ENCODE measurements at places on chromosomes 2 and 18. TPM values are rescaled to one million over a fixed set of nuclear protein-coding genes. Genes with fewer than 3 reads are reported as not detected.

DNA sequence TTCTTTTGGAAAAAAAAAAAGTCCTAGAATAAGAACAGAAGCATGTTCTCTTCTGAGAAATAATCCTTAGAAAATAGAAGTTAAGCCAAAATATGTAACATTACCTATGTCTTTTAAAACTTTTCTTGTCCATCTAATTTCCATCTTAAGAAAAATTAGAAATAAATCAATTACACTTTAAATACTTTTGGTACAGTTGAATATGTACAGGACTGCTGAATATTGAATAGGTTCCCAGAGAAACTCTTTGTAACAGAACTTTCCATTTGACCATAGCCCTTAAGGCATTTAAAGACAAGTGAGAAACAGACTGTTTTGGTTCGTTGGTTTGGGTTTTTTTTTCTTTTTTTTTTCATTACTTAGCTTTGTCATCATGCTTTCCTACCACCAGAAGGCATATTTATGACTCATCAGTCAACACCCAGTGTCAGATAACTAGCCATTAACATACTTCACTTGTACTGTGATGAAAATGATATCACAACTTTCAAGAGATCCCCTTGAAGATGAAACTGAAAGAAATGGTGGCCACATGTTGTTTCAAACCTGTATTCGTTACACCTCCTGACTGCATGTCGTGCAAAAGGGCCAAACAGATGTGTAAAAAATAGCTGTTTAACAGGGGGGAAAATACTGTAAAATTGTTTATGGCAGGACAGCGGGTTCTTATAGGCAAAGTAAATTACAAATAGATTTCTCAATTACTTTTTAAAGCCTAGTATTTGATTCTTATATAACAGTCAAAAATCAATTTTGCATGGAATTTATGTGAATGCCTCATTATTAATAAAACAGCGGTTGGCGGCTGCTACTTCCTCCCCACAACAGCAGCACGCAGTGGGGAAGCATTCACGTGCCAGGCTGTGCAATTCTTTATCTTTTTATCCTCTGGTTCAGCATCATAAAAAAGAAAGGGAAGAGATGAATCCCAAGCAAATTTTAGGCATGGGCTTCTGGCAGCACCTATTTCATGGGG is 280.7 kb upstream of the HNRNPA3 start:
- peak; percentile 39 for DNase-seq

GRCh38 chr2:209840434-209840833 is 68.8 kb downstream of the UNC80 start:
- DNase-seq, result no peak

DNA sequence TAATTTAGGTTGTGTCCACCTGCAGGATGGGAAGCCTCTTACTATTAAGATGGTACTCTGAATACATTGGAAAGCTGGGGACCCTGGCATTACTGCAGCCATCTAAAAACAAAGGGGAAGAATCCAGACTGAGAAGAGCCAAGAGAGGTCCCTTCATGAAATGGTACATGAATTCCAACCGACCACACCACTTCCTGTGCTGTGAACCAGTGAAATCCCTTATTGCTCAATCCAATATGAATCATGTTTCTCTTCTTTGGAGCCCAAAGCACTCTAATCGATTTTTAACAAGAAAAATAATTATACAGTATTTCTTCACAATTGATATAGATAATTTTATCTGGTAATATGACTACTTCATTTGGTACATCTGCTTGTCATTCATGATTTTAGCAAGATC is 479.7 kb upstream of the RAB6C start:
- DNase-seq, result peak; percentile 14

- no peak for DNase-seq
Measured at GRCh38 chr2:100615471-100615870, 52.7 kb downstream of the PDCL3 start.

- no peak for DNase-seq
Measured at GRCh38 chr2:204888222-204888621, 342.9 kb downstream of the PARD3B start.

DNA sequence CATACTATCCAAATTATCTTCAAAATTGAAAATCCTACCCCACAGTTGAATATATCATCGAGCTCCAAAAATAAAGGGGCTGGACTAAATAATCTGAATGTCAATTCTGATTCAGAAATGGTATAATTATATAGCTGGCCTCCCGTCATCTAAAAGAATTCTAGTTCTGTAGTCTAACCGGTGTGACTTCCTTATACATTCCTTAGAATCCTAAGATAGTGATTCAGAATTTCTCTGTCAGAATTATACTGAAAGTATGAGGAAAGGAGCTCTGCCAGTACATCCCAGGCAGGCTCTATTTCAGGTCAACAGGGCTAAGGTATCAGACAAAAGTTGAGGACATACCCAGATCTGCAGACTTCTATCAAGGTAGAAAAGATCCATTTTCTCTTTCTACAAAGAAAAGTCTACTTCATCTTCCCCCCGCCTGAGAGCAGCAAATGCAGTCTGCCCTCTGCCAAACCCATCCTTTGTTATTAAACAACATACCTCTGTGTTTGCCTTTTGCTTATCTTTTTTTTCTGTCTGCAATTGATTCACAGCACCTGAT is 128.5 kb downstream of the METTL4 start:
- DNase-seq, result peak; percentile 35

- peak; percentile 84 for DNase-seq
Measured at GRCh38 chr18:62634979-62635630, 80.2 kb upstream of the PHLPP1 start.

The UNC50 gene
- total RNA-seq, result 33.0 TPM

The RAD51AP2 gene
- total RNA-seq, result 0.35 TPM

DNA sequence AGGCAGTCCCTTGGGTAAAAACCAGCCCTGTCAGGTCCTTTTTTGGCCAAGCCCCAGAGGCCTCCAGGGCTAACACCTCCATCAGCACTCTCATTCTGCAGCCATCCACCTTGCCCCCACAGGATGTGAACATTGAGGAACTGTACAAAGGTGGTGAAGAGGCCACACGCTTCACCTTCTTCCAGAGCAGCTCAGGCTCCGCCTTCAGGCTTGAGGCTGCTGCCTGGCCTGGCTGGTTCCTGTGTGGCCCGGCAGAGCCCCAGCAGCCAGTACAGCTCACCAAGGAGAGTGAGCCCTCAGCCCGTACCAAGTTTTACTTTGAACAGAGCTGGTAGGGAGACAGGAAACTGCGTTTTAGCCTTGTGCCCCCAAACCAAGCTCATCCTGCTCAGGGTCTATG is 7.3 kb downstream of the IL1F10 start:
- no peak for DNase-seq

DNA sequence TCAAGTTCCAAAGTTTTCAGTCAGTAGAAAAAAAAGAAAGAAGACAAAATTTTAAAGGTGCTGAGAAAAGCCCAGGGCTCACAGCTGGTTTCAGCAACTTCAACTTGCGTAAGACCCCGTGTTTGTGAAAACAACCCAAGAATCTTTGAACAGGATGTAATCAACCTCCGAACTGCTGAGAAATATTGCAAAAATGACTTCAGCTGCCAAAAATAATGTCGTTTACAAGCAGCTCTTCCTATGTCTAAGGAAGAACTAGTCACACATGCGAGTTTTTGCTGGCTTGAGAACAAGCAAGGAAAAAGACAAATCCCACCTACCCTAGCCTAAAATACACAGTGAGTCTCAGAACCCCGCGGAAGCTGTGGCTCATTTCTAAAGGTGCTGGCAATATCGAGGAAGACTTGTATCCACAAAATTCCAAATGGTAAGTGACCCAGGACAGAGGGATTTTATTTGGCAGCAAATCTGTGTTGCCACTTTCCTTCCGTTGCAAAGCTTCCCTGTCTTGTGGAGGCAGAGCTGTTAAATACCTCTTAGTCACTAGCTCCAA is 59.8 kb upstream of the SLC8A1 start:
- peak; percentile 2 for DNase-seq

The LIMS3 gene
- 0.83 TPM for total RNA-seq

GRCh38 chr2:67839668-67840067 is 223.1 kb downstream of the C1D start:
- no peak for DNase-seq

DNA sequence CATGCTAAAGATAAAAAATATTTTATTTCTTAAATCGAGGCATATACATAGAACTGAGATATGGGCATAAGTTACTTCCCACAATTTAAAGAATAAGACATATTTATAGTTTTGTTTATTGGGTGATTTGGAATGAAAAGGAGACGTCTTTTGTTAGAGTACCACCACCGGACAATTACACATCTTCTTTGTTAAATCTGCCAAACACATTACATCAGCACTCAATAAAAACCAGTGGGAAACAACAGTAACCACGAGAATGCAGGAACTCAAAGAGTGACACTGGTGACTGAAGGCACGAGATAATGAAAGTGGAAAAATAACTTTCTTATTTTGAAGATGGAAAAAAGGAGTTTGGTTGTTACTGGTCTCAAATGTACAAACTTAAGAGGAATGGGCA is 92.6 kb upstream of the TFCP2L1 start:
- peak; percentile 32 for DNase-seq

DNA sequence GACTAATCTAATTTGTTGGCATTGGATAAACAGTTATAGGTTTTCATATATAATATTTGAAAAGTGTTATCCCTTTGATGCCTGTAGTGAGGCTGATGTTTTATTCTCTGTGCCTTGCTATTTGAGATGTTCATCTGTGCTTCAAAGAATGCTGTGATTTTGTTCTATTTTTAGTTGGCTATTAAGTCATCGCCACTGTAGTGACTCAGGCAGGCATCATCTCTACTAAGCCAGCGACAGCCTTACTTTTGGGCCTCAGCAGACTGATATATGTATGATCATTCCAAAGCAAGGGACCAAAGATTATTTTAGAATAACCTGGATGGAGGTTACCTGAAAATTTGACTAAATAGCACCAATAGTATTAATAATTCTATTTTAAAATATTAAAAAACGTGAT is 1674.5 kb upstream of the NXPH2 start:
- peak; percentile 12 for DNase-seq

- DNase-seq, result no peak
Measured at GRCh38 chr2:44753552-44754285, 187.8 kb upstream of the SIX3 start.

- no peak for DNase-seq
Measured at GRCh38 chr2:170217778-170218251, 39.9 kb downstream of the MYO3B start.

DNA sequence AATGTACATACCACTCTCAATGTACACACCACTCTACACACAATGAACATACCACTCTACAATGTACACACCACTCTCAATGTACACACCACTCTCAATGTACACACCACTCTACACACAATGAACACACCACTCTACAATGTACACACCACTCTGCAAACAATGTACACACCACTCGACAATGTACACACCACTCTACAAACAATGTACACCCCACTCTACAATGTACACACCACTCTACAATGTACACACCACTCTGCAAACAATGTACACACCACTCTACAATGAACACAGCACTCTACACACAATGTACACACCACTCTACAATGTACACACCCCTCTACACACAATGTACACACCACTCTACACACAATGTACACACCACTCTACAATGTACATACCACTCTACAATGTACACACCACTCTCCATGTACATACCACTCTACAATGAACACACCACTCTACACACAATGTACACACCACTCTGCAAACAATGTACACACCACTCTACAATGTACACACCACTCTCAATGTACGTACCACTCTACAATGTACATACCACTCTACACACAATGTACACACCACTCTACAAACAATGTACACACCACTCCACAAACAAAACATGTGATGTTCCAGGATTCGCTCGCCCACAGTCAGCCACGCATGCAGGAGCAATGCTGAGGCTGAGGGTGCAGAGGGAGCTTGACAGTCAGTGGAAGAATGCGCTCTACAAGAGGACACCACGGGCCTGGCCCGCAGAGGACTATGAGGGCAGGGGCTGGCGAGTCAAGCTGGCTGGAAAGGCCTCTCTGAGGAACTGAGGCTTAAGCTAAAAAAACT is 118.2 kb downstream of the HDAC4 start:
- no peak for DNase-seq

GRCh38 chr2:234686088-234686890 is 189.4 kb upstream of the ARL4C start:
- DNase-seq, result peak; percentile 55

DNA sequence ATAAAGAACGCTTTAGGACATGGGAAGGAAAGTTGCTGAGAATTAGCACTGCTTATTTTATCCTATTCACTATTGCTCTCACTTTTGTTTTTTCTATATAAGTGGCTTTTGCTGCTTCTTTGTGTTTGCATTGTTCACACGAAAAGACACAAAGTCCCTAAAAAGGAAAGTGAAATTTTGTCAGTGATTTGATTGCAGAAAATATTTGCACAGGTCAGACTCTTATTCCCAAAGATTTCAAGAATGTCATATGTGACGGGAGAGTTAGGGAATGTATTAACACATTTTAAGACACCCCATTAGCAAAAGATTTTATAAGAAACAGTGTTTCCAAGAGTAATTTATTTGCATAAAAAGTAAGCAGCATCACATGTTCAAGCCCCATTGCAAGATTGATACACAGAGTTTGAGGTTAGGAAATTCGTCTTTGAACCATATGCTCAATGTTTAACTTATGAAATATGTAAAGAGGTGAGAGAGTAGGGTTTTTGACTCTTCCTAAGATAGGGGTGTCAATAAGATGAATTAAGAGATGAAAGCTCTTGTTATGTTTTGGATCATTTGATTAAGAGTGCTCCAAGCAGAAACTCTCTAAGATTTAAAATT is 57.0 kb downstream of the CCDC102B start:
- no peak for DNase-seq

DNA sequence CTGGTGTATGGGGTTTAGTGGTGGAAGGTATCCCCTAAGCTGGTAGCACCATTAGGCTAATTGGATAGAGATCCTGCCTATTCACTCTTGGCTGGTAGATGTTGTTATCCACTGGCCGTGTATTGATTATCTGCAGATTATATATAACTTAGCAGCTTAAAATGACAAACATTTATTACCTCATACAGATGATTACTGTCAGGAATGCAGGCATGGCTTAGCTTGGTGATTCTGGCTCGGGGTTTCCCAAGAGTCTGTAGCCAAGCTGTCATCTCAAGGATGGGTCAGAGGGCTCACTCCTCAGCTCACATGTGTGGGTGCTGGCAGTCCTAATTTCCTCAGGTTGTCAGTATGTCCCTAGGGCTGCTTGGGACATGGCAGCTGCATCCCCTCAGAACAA is 465.8 kb downstream of the PARD3B start:
- no peak for DNase-seq

All from mammary epithelial cell (primary cell).